ENCODE measurements at places on chromosomes 16 and 17.

GRCh38 chr17:69325518-69326376 lies 1.2 kb downstream of the ABCA5 start:
- no peak for DNase-seq

- peak; percentile 93 for DNase-seq
These were observed 268.1 kb downstream of the SOX9 start for GRCh38 chr17:72388765-72389473.

DNA sequence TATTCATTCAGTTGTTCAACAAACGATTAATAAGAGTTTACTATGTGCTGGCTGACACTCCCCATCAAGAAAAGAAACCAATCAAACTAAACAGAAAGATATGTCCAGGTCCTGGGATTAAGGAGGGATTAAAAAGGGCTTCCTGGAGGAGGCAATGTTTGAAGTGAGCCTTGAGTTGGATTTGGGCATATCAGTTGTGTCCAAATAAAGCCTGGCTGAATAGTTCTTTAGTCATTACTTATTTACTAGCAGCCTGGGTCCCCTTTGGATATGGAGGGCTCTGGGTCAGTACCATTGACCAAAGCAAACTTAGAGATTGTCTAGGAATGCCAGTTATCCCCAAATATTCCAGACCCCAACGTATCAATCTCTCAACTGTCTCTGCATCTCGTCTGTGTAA lies 117.7 kb downstream of the COPRS start:
- no peak for DNase-seq

DNA sequence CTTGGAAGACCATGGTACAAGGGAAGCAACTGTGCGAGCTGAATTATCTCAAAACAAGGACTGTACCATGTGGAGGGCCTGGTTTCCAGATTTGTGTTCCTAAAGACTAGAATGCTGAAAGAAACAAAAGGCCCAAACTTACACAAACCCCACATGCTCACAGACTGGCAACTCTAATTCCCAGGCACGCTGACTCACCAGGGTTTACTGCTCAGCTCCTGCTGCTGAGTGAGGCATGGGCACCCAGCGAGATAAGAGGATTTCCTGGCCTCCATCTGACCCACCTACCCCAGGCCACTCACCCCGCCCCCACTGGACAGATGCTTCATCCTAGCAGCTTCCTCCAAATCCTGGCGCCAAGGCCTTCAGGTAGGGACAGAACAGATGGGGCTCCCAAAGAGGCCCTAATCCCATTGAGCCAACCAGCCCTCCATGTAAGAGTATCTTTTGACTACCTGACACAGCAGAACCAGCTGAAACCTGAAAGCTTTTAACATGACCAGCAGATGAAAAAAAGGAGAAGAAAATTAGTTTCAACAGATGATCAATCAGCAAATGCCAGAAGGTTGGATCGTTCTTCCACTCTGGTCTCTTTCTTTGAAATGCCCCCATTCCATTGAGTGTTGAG lies 33.9 kb downstream of the DCUN1D3 start:
- no peak for DNase-seq

DNA sequence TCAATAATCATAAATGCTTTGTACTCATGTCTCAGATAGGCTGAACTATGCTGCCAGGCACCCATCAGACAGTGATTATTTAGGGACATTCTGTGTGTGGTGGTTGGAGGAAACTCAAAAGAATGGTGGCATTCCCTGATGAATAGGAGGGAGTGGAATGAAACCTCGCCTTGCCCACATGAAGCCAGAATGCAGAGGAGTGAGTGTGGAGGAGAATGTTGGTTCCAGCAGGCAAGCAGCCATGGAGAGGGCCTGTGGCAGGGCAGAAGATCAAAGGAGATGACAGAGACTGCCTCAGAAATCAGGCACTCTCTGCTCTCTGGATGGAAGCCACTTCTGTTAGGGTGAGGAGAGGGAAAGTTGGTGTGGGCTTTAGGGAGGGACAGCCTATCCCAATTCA lies 22.5 kb downstream of the KCTD19 start:
- no peak for DNase-seq

GRCh38 chr17:72422505-72423285 lies 301.9 kb downstream of the SOX9 start:
- DNase-seq: peak; percentile 87

DNA sequence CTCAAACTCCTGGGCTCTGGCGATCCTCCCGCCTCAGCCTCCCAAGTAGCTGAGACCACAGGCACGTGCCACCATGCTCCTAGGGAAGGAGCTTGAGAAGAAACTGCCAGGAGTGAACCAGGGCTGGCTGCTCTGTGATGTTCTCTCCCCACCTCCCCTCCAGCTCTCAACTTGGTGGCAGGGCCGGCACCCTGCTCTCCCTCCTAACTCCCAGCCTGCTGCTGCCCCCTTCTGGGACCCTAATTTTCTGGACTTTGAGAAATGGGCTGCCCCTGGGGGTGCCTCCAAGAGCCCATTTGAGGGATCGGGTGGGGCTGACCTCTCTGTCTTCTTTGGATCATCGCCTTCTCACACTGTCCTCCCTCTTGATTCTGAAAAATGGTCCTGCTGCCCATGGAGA lies 14.9 kb upstream of the STAT3 start:
- no peak for DNase-seq

Data from MM.1S (cell line).